Endodermal cell (in vitro differentiated cells): ENCODE measurements at places on chromosomes 13 and 19.
A peak's percentile ranks its signal among the peaks of the same experiment; 100 is the strongest.

DNA sequence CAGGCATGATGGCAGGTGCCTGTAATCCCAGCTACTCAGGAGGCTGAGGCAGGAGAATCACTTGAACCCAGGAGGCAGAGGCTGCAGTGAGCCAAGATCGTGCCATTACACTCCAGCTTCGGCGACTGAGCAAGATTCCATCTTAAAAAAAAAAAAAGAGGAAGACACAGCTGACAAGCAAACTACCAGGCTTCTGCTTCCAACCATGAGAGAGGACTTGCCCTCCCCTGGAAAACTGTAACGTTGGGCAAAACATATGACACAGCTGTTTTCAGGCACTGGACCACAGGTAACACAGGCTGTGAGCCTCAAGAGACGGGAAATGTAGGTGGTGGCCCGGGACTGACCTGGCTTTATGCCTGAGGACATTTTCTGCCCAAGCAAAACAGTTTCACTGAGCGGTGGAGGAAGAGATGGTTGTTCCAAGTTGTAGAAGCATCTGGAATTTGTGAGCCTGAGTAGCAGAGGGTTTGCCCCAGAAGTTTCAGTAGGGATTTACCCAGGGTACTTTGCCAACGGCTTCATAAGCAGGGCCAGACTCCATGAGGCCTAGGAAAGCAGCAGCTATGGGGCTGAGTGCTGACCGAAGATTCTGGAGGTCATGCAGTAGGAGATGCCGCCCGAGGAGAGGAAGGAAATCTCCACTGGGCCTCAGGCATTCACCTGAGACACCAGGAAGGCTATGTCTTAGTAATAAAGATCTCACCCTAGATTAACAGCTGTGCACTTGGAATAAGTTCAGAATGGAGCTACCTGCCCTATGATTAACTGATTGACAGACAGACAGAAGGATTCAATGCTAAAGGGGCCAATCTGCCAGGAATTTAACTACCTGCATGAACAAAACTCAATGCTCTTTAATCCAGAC, 88.0 kb downstream of the ABCC4 start:
- no peak for DNase-seq

DNA sequence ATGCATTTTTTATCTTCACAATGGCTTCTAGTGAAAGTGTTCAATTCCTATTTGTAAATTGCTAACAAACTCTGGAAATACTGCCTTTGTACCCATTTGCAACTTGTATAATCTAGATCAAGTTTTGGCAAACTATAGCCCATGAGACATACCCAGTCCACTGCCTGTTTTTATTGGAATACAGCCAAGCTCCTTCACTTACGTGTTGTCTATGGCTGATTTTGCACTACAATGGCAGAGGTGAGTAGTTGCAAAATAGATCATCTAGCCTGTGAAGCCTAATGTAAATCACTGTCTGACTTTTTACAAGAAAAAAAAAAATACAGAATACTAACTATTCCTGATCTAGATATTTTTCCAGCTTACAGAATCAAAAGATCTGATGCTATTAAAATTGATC, 37.1 kb downstream of the DZIP1 start:
- no peak for DNase-seq

DNA sequence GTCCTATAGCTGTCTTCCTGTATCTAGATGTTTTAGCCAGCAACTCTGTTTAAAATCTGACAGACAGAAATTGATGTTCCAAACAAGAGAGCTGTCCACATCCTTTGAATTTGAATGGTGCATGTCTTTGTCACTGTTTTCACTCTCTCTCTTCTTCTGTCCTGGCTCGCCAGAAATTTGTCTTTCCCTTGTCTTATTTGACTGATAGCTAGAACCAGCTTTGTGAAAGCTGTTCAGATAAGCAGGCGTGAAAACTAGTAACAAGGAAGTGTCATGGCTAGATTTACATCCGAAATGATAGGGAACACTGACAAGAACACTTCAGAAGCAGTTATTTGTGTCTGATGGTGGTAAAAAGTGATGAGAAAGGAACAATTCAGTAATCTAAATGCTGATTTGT, 354.9 kb upstream of the SLITRK1 start:
- DNase-seq: no peak

GRCh38 chr19:49871349-49871985, 4.1 kb upstream of the PNKP start:
- DNase-seq: no peak

DNA sequence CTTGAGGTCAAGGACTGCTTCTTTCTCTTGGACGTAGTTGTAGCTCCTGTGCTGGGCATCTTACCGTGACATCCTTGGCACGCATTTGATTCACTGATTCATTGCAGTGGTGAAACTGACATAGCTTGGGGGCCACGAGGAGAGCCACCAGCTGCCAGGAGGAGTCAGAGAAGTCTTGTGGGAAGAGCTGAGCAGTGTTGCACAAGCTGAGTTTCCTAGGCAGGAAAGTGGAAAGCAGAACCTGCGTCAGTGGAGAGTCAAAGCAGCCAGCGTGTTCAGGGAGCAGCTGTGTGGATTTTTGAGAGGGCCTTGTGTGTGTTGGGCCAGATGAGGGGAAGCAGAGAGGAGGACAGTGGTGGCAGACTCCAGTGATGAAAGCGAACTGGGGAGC, 5.3 kb upstream of the GPR183 start:
- DNase-seq: no peak

DNA sequence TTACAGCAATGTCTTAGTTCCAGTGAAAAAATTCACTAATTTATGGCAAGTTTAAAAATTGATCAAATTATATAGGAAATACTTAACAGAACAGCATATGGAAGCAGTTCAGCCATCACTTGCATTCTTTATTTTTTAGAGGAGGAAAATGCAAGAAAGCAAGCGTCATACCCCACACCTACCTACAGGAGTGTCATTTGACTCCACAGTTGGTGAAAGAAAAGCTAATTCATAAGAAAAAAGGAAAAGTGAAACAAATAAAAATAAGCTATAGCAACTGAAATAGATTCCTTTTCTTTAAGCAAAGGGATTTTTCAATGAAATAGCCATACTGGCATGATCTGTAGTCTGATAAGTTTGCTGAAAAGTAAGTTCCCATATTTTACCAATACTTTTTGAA, 111.0 kb downstream of the DOCK9 start:
- no peak for DNase-seq

- DNase-seq: peak; percentile 69
Observed at GRCh38 chr19:35521124-35521743, 6.9 kb downstream of the SBSN start.

- no peak for DNase-seq
Observed at GRCh38 chr13:37701972-37702371, 103.4 kb upstream of the POSTN start.

- DNase-seq: no peak
Observed at GRCh38 chr19:1263188-1263587, 5.9 kb upstream of the CIRBP start.

GRCh38 chr13:109110159-109110558, 480.7 kb downstream of the MYO16 start:
- DNase-seq: no peak

DNA sequence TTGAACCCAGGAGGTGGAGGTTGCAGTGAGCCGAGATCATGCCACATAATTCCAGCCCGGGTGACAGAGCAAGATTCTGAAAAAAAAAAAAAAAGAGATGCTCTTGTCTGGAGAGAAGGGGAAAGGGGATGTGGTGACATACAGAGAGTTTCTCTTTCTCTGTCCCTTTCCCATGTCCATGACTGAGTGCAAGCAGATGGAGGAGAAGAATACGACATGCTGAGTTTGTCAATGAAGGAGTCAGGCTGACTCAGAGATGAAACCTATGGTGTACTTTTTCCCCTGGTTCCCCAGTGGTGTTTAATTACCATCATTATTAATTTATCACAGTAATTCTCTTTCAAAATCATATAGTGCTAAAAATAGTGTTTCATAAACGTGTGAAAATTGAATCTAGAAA, 448.8 kb downstream of the FOXO1 start:
- DNase-seq: no peak

DNA sequence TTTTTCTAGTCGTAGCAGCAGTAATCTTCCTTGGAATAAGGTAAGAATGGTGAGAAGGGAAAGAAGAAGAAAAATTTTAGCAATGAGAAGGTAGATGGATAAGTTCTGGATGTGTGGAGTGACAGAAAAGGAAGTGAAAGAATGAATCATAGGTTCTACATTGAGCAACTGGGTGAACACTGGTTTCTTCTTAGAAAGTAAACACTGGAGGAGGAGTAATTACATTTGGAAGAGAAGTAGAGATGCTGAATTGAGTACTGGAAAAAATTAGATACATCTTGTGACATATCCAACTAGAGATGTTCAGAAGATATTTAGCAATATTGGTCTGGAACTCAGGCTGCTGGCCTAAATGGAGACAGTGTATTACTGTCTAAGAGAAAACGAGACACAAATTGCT, 148.5 kb downstream of the GPC5 start:
- no peak for DNase-seq

DNA sequence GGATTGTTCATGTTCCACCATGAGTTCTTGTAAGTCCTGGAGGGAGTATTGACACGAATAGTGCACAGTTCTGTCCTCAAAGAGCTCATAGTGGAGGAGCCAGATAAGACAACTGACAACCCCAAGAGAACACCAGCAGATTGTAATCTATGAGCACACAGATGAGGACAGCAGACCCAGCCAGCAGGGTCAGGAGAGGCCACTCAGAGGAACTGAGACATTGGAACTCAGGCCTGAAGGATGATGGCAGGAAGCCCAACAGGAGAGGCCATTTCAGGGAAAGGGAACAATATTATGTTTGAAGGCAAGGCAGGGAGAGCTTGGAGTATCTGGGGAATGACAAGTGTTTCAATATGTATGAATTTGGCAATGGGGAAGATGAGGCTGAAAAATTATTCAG, 63.7 kb upstream of the IPO5 start:
- no peak for DNase-seq

- no peak for DNase-seq
Observed at GRCh38 chr19:31018936-31019335, 330.3 kb downstream of the TSHZ3 start.

DNA sequence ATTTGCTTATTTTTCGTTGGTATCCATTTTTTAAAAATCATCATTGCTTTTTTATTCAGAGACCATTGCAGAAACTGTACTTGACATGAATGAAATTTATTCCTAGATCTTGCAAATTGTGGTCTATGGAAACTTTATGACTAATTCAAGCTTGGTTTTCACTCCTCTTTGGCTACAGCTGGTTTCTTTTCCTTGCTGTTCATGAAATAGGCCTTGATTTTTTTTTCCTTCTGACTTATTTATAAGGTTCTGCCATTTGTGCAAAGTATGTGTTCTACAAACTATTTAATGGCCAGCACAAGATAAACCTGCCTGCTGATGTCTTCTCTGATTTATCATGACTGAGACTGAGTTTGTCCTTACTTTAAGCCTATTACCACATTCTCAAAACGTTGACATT, 764.0 kb upstream of the SLITRK5 start:
- no peak for DNase-seq

DNA sequence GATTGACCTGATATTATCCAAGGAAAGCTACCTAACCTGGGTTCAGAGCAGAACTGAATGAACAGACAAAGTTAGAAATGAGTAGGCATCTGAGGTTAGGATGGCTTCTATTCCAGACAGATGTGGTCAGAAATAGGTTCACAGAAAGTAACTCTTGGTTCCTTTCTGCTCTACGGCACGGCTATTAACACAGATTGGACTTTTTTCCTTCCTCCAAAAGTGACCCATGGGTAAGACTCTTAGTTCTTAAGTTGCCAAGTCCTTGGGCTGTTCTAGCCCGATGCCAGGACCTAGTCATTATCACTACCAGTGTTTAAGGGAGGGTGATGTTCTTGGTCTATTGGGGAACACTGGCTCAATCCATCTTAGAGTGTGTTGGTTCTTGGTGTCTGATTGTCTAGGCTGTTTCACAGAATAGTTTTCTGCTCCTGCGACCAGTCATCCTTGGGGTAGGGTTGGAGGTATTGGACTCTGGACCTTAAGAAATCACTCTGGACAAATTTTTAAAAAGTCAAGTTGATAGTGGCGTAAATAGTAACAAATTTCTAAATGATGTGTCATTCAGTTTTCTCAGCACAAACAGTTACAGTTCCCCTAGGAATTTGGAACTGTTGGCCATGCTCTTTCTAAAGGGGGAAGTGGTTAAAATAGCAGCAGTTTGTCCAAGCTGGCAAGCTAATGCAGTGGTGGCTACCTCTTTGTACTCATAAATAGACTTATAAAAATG, 60.1 kb upstream of the MYCBP2 start:
- DNase-seq: no peak

- no peak for DNase-seq
Observed at GRCh38 chr13:21673539-21673788, 2.6 kb downstream of the FGF9 start.

- DNase-seq: no peak
Observed at GRCh38 chr13:110227864-110228643, 78.9 kb downstream of the COL4A1 start.

DNA sequence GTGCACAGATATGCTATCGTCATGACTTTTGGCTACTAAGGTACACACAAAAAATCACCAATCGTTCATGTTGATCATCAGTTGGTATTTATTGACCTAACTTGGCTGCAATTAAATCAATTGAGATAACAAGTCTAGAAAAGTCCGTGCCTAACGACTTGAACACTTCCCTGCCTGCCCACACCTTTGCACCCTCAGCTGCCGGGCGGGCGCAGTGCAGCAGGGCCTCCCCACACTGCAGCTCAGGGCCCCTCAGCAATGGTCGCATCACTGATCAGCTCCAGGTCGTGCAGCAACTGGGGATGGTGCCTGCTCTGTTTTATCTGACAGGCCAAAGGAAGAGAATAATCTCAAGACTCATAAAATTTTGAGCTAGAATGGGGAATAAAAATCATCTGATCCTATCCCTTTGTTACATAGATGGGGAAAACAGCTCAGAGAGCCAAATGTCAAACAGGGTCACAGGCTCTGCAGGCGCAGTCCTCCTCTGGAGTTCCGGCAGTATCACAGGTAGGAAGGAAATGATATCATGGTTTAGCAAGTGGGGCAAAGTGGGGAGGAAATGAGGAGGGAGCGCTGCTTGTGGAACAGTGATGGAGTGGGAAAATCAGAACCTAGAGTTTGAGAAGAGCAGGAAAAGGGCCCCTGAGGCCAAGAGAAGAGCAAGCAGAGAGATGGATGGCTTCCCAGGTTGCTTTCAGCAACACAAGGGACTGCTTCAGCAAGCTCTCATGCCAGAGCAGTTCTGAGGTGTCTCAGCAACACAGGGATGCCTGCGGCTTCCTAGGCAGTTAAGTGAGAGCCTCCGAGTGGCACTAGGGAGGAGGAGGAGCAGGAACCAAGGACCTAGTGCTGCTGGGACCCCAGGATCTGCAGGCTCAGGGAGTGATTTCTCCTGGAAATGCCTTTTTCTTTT, 57.5 kb downstream of the SLC7A1 start:
- no peak for DNase-seq

DNA sequence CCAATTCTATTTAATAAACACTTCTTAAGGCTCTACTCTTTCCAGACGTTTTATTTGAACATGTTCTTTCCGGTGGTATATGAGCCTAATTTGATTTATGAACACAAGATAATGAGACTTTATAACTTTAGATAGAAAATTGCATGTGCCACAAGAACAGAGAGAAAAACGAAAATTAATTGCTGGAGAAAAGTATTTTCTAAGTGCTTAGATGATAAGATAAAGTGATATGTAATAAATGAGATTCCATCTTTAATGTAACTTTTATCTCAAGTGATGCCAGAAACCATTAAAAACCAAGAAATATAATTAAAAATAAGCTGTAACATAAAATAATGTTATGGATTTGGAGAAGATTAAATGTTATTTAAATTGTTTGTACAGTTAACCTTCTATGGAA, 33.2 kb upstream of the KL start:
- DNase-seq: no peak
